ENCODE measurements at places on chromosomes 12 and 14.

DNA sequence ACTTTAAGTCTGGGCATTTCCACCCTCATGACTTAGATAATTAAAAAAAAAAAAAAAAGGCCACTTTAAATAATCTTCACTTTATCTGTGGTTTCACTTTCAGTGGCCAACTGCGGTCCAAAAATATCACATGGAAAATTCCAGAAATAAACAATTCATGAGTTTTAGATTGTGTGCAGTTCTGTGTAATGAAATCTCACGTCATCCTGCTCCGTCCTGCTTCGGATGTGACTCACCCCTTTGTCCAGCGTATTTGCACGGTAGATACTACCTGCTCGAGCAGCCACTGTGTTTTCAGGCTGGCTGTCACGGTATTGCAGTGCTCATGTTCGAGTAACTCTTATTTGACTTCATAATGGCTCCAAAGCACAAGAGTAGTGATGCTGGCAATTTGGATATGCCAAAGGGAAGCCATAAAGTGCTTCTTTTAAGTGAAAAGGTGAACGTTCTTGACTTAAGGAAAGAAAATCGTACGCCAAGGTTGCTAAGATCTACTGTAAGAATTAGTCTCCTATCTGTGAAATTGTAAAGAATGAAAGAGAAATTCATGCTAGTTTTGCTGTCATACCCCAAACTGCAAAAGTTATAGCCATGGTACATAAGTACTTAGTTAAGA is 2.4 kb downstream of the E2F7 start:
- DNase-seq = no peak

DNA sequence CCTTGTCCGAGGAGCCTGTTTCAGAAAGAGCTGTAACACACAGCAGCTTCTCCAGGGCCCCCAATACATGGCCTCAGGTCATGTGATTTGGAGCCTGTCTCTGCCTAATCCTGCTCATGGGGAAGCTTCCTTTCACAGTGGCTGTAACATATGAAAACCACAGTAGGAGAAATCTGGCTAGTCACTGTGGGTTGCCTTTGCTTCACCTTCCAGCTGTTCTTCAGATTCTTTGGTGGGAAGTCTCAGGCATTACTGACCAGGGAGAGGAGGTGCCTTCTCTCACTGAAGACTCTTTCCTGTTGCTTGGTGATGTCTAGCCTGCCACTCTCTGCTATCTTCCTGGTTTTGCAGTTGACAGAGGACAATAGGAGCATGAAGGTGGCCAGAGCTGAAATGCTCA is 350.6 kb downstream of the DPF3 start:
- peak; percentile 30 for DNase-seq

DNA sequence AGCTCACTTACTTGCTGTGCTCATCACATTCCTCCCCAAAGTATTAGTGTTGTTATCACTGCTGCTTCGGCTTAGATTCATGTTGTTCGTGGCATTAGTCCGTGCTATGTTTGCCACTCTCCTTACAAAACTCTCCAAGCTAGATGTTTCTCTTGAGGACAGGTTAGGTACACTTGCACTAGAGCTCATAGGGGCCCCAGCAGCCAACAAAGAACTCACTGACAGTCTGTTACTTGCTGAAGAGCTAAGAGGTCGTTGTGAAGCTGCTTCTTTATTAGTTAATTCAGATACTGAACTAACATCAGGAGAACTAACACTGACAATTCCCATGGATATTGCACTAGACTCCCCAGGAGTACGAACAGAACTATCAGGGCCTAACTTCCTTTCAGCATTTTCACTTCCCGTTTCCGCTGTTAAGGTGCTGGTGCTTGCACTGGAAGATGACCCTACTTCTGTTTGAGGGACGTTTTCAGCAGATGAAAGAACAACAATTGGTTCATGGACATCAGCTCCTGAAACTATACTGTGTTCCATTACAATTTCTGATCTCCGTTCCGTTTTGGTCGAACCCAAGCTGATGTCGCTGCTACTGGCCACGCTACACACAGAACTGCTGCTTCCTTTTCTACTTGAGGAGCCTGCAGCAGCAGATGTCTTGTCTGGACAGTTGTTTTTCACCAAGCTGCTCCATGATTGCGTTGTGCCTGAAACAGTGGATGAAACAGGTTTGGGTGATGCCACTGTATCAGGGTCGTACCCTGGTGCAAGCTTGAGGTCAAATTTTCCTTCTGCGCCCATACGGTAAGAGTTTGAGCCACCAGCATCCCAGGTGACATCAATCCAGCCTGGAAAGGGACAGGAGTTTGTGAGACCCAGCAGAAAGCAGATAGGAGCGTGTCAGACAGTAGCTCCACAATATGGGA is 78.7 kb downstream of the HECTD1 start:
- DNase-seq = no peak

- DNase-seq = no peak
Observed at GRCh38 chr12:59345406-59345805, 250.4 kb upstream of the SLC16A7 start.

DNA sequence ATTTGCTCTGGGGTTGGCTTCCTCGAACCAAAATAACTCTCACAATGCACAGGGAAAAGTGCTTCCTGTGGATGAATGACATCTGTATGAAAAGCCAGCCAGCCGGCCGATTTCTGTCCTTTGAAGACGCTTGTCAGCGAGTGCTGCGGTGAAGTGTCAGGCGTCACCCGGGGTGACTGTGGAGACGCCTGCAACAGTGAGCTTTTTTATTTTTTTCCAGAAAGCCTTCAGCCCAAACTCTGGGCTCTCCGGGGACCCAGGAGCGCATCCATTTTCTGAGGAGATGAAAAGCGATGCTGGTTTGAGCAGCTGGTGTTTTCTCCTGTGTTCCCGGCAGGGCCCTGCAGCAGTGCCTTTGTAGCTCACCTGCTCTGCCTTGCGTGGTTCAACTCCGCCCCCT is 147.9 kb upstream of the MYL2 start:
- no peak for DNase-seq

GRCh38 chr14:60133487-60133886 is 31.7 kb downstream of the DHRS7 start:
- DNase-seq = no peak

DNA sequence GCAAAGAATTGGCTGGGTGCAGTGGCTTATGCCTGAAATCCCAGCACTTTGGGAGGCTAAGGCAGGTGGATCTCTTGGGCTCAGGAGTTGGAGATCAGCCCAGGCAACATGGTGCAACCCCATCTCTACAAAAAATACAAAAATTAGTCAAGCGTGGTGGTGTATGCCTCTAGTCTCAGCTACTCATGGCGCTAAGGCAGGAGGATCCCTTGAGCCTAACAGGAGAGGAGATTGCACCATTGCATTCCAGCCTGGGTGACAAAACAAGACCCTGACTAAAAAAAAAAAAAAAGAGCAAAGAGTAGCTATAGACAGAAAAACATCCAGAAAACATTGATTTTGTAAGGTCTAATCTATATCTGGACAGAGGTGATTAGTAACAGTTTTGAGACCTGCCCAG is 25.0 kb downstream of the KIF21A start:
- DNase-seq = no peak

GRCh38 chr12:6420364-6420763 is 24.4 kb upstream of the CD27 start:
- no peak for DNase-seq

DNA sequence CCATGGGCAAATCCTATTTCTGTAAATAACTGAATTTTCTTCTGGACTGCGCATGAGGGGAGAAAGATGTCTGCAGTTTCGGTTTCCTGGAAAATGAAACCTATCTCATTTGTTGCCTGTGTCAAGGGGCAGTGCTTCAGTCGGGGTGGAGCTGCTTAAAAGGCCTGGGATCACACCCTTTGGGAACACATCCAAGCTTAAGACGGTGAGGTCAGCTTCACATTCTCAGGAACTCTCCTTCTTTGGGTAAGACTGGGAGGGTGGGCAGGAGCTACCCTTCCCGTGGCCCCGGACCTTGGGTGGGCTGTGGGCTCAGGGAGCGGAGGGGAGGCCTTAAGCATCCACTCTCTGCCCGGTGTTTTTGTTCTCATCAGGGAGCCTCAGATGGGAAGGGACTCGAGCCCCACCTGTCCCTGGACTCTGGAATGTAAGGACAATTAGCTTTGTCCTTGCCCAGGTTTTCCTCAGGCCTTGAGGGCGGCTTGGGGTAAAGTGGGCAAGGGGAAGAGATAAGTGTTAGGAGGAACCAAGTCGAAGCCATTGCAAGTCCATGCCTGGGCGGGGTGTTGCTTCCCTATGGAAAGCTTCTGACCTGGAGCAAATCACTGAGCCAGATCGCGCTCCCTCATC is at the start of gene IFI27:
Gene IFI27 (plus strand): TSS at position 185 of the 630 bp plus-strand sequence.
- no peak for DNase-seq

GRCh38 chr12:131402781-131403396 is 308.0 kb upstream of the SFSWAP start:
- no peak for DNase-seq

DNA sequence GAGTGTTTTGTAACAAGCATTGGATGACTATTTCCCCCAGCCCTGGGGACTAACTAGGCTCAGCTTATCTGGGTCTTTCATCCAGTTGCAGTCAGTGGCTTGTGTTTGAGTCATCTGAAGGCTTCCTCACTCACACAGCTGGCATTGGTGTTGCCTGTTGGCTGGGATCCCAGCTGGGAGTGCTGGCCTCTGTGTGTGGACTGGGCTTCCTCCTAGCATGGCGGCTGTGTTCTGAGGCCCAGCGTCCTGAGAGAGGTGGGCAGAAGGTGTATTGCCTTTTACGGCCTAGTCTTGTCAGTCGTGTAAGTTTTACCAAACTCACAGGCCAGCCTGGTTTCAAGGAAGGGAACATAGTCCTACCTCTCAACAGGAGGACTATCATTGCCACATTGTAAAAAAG is 28.3 kb upstream of the PPP2R5C start:
- no peak for DNase-seq

- DNase-seq = peak; percentile 87
Observed at GRCh38 chr12:108664338-108665258, 30.9 kb upstream of the SELPLG start.

DNA sequence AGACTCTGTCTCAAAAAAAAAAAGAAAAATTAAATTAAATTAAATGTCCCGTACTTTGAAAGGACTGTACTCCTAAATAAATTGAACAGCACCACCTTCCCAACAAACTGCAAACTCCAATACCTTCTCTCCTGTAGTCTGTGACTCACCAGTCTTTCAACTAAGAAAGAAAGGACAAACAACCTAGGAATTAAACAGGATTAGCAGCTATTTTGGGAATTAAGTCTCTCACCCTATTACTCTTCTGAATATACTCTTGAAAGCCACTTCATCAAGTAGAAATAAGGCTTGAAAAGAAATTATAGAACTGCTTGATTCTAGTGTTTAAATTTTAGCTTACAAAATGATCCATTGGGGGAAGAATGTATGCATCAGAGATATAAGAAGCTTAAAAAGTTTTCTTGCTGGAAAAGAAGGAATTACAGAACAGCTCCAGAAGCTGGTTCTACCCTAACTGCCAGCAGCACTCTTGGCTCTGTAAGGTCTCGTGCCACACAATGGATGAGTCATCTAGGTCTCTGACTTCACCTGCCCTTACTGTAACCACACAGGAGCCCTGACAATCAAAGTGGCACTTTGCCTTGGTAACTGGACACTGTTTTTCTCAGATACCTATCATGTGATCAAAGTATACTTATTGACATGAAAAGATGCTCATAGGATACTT is 57.0 kb upstream of the CERS5 start:
- DNase-seq = no peak

GRCh38 chr14:22311636-22312035 is 277.4 kb downstream of the DAD1 start:
- no peak for DNase-seq

- DNase-seq = no peak
Observed at GRCh38 chr12:2244013-2244861, 191.4 kb downstream of the CACNA1C start.

DNA sequence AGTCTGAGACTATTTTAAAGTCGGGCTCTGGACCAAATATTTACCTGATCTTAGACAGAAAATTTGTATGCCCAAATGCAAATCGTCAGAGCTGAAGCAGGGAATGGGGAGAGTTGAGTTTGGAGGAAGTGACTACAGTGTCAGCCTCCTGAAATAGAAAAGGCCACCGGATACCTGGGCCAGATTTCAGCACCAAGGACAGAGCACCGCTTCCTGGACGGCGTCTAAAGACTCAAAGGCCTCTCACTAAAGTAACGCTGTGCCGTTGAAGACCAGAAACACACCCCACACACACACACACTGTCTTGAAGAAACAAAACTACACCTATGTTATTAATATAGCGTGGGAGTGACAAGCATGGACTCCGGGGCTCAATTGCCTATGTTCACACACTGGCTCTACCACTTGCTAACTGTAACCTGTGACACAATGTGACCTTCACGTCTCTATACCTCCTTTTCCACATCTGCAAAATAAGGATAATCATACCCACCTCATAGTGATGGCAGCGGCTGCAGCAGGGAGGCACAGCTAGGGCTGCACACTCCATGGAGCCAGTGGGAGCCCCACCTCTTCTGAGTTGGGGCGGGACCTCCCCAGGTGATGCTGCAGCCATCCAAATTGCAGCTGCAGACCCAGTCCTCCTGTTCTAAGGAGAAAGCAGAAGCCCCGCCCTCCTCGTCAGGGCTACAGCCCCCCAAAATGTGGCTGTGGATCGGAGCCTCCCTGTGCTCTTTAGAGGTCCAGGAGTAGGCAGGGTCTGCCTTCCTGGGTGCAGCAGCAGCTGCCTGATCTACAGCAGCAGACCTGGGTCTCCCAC is 35.6 kb downstream of the KRT76 start:
- DNase-seq = peak; percentile 81

DNA sequence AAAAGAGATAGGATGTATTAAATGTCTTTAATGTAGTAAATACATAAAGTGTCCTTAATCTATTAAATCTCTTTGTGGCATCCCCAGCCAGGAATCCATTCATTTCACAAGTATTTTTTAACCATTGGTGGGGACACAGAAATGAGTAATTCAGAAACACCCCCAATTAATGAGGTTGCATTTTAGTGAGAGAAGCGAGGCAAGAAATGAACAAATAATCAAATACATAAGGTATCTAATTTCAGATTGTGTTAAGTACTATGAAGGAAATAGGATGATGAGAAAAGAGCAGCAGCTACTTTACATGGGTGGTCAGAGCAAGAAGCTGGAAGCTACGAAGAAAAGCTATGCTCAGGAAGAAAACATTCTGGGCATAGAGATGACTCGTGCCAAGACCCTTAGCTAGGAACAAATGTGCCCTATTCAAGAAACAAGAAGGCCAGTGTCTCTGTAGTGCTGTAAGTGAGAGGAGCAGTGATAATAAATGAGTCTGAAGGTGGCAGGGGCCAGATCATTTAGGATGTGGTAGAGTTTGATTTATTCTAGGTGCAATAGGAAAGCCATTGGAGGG is 60.5 kb upstream of the IGF1 start:
- DNase-seq = no peak

Measured in right forelimb (tissue), 1 donor.